Head of caudate nucleus (tissue), 42 donors: ENCODE measurements at places on chromosomes 11 and 22.

GRCh38 chr11:112388496-112388895 is 127.8 kb upstream of the PLET1 start:
- no peak for DNase-seq

DNA sequence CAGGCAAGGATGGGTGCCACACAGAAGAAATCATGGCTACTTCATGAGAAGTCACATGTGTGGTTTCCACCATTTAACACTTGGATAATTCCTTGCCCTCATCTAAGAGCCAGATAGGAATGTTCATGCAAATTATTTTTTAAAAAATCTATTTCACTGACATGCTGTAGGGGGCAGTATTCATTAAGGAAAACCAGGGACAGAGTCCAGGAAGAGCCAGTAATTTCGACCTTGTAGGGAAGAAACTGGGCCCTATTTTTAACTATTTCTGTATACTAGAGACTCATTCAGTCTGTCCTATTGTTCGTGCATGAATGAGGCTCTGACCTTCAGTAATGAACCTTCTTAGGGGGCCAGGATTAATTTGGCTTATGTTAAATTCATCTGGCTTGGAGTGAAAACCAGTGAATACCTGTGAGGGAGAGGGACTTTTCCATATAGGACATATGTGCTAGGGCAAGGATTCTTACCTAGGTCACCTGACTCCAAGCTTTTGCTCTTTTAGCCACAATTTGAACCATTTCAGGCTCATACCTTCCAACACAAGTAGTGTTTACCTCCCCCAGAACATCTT is 192.7 kb downstream of the NAV2 start:
- DNase-seq = no peak

DNA sequence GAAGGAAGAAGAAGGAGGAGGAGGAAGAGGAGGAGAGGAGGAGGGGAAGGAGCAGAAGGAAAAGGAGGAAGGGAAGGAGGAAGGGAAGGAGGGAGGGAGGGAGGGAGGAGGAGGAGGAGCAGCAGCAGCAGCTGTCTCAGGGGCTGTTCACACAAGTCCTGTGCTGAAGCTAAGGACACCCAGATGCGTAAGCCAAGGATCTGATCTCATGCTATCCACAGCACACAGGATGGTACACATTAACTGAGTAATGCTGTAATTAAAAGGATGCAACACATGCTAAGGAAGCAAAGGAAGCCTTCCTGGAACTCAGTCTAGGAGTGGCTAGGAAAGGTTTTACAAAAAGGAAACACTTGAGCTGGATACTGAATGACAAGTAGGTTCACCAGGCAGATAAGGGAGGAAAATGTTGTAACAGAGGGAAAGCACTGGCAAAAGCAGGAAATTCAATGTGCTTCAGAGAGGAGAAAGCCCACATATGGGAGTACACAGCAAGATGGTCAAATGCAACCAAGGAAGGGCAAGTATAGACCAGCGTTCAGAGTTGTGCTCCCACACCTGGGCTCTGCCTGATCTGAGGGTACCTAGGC is 32.0 kb downstream of the TRIM66 start:
- no peak for DNase-seq

DNA sequence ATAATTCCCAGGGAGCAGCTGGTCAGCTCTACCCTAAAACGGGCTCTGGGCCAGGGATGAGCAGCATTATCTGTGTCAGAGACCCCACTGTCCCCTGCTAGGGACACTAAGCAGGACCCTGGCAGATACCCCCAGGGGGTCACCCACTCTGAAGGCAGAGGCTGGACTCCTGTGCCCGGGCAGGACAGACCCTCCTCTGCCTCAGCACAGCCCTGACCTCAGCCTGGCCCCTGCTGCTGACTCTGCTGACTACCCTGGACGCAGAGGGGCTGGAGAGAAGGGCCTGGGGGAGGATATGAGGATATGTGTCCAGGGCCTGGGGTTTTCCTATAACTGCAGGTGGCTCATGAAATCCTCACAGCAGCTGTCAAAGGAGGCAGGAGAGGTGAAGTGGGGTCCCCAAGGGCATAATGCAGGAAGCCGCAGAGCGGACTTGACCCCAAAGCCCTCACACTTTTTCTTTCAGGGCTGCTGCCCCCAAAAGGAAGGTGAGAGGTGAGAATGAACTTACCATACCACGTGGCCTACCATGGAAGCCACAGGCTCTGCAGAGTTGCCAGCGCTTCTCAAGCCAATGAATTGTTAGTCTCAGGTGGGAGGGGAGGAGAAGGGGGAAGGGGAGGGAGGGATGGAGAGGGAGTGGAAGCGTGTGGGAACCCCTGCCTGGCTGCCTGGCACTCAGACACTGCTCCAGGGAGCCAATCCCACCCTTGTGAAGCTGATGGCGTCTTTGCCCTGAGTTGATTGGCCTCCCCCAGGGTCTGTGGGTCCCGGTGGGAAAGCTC is 76.7 kb upstream of the WNT11 start:
- DNase-seq = no peak

GRCh38 chr11:72233056-72233772 is 8.6 kb downstream of the INPPL1 start:
- DNase-seq = no peak

GRCh38 chr11:8363921-8364320 is 100.2 kb upstream of the LMO1 start:
- DNase-seq = no peak
